Skin of body (tissue), 3 donors: ENCODE measurements at places on chromosomes 7 and 10. TPM values are rescaled to one million over a fixed set of nuclear protein-coding genes. Genes with fewer than 3 reads are reported as not detected.

GRCh38 chr7:128082431-128082830 lies 51.2 kb upstream of the LRRC4 start:
- DNase-seq = no peak

- DNase-seq = no peak
Observed at GRCh38 chr7:155002411-155003091, 373 bp downstream of the PAXIP1 start.

MACC1 gene
- total RNA-seq = 7.1 TPM

RAB19 gene
- 0.49 TPM for total RNA-seq

COL17A1 gene
- total RNA-seq = 128 TPM

FAM13C gene
- total RNA-seq = 16.8 TPM

AIFM2 gene
- total RNA-seq = 8.5 TPM

TMEM270 gene
- not detected for total RNA-seq

DNA sequence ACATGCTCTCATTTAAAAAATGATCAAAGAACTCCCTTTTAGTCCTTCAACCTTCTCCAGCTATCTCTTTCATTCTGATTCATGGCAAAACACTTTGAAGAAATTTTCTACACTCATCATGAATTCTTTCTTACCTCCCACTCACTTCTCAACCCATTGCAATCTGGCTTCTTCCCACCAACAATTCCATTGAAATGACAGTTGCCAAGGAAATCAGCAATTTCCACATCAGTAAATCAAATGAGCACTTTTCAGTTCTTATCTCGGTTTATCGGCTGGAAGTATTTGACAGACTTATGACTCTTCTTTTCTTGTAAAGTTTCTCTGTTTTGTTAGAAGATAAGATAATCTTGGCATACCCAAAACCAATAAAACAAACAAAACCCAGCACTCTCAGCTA lies 99.1 kb upstream of the CACNA2D1 start:
- DNase-seq = no peak

DNA sequence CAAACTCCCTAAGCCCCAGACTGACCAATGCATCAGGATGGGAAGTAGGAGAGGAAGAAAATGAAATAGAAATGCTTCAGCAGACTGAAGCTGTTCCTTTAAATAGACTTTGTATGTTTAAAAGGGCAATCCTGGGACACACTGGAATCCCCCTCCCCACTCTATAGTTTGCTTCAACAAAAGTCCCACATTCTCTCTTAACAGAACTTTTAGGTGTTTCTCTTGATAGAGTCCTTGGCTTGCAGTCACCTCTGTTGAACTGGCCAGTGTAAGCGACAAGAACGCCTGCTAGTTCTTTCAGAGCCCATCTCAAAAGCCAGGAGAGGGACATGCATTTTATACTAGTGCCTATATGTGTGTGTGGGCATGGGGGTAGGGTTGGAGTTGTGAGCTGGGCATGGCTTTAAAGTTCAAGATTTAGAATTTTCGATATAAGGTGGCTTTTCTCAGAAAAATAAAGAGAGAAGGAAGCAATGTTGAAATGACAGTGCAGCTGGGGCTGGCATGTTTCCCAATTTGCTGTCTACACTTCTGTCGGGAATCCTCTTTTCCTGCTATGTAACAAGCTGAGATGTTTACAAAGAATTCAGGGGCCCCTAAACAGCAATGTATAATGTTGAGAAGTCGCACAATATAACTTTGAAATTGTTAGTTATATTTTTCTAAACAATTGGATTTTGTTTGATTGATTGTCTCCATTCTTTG lies 2.1 kb downstream of the TBX20 start:
- DNase-seq = no peak

PHYH gene
- total RNA-seq = 21.6 TPM

- no peak for DNase-seq
Observed at GRCh38 chr7:106957766-106958165, 86.7 kb upstream of the PRKAR2B start.

- no peak for DNase-seq
Observed at GRCh38 chr10:10477844-10478243, 539.8 kb upstream of the CELF2 start.

GRCh38 chr10:119413093-119413453 lies 129.4 kb downstream of the RGS10 start:
- no peak for DNase-seq

PPP1R17 gene
- not detected for total RNA-seq

DNA sequence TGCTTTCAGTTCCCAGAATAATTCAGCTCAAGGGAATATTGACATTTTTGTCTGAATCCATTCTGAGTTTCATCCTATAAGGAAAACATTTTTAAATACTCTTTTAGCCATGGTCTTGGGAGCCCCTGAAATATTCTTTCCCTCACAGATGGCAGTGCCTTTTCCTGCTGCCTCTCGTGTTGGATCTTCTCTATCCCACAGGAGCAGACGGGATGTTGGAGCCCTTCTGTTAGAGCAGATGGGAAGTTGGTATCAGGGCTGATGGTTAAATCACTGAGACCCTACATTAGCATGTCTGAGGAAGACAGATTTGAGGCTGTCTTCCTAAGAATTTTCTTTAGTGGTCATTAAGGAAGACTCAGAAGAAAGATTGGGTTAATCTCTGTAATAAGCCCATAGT lies 737.8 kb downstream of the LRMDA start:
- DNase-seq = no peak

ARPC1B gene
- total RNA-seq = 42.1 TPM
